CD8-positive, alpha-beta memory T cell (primary cell): ENCODE measurements at places on chromosomes 2 and 18.

DNA sequence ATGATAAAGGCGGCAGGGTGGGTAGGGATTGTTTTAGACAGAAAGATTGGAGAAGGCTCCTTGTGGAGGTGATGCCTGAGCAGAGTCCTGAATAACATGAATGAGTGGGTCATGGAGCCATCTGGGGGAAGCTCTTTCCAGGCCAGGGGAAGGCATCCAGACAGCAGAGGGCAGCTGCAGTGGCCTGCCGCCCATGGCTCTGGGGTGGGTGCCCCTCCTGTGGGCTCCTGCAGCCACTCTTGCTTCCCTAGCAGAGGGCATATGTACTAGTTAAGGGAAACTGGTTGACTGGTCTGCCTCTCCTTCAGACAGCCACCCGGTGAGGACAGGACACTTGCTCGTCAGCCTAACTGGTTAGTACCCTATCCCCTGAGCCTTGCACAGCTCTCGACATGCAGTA lies 46.5 kb upstream of the SLC1A4 start:
- no peak for DNase-seq

- no peak for DNase-seq
Observed at GRCh38 chr18:58698701-58699193, 27.5 kb downstream of the MALT1 start.

- DNase-seq = no peak
Observed at GRCh38 chr2:160905862-160906261, 254.4 kb upstream of the TANK start.

- no peak for DNase-seq
Observed at GRCh38 chr2:20025065-20025786, 12.8 kb upstream of the MATN3 start.

DNA sequence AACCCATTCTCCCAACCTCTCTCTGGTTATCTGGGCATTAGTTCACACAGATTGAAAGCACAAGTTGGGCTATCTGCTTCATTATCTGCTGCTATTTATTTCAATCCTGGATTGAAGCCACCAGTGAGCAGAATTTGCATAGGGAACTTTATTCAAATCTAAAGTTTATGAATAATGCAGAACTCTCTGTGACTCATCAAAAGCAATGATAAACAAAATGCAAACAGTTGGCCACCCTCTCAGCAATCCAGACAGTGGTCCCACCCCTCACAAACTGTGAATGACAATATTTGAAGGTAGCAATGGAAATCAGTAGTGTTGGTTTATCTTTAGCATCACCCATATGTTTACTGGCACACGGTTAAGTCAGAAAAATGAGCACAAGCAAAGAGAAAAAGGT lies 106.8 kb upstream of the TMEM178A start:
- DNase-seq = no peak

DNA sequence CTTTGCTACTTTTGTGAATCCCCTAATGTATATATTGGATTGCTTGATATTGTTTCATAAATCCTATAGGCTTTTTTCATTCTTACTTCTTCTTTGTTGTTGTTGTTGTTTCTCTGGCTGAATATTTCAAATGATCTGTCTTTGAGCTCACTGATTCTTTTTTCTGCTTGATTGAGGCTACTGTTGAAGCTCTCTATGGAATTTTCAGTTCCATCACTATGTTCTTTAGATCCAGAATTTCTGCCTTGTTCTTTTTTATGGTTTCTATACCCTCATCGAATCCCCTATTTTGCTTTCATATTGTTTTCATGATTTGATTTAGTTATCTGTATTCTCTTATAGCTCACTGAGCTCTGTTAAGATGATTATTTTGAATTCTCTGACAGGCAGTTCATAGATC lies 24.6 kb upstream of the RASGRP3 start:
- DNase-seq = no peak

DNA sequence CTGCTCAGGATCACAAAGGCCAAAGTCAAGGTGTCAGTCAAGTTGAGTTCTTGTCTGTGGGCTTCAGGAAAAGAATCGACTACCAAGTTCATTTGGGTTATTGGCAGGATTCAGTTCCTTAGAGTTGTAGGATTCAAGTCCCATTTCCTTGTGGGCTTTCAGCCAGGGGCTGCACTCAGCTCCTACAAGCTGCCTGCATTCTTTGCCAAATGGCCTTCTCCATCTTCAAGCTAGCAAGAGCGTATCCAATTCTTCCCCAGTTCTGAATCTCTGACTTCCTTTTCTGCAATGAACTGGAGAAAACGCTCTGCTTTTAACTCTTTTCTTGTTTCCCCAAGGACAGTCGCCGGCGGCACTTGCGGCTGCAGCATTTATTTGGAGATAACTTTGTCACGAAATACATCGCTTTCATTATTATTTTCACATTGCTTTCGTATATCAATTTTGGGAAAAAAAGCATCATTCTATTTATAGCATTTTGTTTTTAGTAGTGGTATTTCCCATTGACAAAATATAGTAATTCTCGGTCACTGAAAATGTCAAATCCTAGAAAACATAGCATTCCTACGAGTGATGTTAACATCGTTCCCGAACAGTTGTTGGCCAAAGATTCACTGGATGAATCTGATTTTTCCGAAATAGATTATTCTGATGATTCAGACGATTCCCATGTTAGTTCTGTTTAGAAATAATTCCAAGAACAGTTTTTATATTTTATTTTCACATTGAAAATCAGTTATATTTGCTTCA lies 59.6 kb upstream of the SERPINE2 start:
- no peak for DNase-seq

GRCh38 chr2:106193690-106193976 lies 468 bp downstream of the UXS1 start:
- DNase-seq = no peak

- DNase-seq = no peak
Observed at GRCh38 chr2:58967736-58968135, 726.6 kb upstream of the FANCL start.

GRCh38 chr2:125711075-125711474 lies 944.9 kb upstream of the GYPC start:
- no peak for DNase-seq

- no peak for DNase-seq
Observed at GRCh38 chr2:150204451-150204850, 283.0 kb downstream of the RND3 start.

- DNase-seq = no peak
Observed at GRCh38 chr2:186033541-186033940, 294.9 kb downstream of the FSIP2 start.

DNA sequence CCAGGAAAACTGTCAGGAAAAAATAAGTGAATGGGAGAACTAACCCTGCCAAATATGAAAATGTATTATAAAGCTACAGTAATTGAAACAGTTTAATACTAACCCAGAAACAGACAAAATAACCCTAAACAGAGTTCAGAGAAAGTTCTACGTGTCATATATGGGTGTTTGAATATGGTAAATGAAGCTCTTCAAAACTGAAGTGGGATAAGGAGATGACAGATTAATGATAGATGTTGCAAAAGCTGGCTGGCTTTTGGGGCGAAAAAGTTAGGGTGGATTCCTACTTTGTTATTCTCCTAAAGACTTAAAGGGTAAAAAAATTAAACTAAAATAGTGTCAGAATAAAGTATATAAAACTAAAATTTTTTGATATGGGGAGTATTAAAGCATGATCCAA lies 101.8 kb upstream of the ARL5A start:
- DNase-seq = no peak

GRCh38 chr18:35581898-35582641 lies 530 bp downstream of the GALNT1 start:
- DNase-seq = peak; percentile 46

GRCh38 chr18:78113136-78113939 lies 863.7 kb downstream of the GALR1 start:
- no peak for DNase-seq

DNA sequence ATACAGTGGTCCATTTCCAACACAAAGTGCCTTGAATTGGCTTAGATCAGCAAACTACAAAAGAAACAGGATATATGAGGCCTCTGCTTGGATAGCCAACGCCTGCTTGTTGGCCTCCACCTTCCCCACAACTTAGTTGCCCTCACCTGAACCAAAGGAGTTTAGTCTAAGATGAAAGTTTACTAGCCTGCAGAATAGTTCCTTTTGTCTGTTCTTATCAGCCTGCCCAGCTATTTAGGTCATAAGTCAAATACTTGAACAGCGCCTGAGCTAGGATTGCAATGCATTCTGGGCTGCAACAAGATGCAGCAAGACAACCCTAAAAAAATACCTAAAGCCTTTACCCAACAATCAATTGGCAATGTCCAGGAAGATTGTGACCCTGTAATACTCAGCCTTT lies 13.1 kb upstream of the EPG5 start:
- DNase-seq = no peak

DNA sequence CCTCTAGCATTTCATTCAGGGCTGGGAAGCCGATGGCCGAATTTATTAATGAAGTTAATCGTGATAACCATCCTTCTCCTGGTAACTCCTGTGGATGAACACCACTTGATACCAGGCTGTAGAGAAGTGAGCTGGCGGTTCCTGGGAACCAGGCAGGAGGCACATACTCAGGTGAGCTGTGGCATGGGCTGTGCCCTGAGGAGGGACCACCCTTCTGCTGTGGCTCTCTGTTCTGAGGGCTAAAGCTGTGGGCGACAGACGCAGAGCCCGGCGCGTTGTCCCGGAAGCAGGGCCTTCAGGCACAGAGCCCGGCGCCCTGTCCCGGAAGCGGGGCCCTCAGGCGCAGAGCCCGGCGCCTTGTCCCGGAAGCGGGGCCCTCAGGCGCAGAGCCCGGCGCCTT lies 462.3 kb upstream of the SALL3 start:
- no peak for DNase-seq

DNA sequence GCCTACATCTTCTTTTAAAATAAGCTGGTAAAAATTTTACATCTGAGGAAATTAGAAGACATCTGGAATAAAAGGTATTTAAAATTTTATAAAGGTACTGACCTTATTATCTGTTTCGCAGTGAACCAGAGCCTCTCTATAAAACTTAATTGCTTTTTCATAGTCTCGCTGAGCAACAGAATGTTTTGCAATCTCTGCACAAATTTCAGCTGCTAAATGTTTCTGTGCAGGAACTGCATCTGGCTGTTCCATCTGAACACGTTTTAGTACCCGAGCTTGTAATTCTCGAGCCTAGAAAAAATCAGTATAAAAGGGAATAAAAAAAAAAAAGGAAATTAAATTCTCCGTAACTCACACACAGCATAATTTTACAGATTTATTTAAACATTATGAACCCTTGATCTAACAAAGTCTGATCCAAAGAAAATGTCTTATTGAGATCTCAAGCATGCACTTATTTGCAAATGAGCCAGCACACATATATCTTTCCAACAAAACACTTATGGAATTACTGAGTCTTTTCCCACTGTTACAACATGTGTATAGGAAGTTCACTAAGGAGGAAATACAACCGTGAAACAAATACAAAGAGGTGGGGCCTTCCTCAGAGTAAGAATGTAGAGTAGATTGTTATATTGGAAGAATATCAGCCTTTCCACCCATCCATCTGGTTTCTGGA lies 51.8 kb downstream of the TTC21B start:
- DNase-seq = no peak

DNA sequence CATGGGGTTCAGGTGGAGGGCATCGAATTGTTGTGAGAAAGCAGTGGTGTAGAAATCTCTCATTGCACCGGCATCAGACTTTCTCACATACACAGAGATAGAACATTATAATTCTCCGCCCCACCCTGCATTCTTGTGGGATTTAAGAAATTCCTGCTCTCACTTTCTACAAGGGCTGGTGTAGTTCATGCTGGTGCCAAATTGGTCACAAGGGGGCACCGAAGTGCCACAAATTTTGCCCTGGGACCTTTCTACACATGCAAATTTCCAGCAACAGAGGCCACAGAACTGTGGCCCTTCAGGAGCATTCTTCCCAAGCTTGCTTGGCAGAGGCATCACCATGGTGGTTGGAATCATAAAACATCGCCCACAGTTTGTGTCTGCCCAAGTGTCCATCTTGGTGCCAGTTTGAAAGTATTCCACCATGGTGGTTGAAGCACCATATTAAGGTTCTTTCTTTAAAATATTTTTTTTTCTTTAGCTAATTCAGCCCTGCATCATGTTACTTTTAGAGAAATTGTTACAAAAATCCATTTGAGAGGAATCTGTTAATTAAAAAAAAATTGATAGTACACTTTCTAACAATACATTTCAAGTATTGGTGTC lies 521.2 kb upstream of the FANCL start:
- DNase-seq = no peak

- DNase-seq = no peak
Observed at GRCh38 chr2:239910851-239911640, 114.1 kb downstream of the NDUFA10 start.

DNA sequence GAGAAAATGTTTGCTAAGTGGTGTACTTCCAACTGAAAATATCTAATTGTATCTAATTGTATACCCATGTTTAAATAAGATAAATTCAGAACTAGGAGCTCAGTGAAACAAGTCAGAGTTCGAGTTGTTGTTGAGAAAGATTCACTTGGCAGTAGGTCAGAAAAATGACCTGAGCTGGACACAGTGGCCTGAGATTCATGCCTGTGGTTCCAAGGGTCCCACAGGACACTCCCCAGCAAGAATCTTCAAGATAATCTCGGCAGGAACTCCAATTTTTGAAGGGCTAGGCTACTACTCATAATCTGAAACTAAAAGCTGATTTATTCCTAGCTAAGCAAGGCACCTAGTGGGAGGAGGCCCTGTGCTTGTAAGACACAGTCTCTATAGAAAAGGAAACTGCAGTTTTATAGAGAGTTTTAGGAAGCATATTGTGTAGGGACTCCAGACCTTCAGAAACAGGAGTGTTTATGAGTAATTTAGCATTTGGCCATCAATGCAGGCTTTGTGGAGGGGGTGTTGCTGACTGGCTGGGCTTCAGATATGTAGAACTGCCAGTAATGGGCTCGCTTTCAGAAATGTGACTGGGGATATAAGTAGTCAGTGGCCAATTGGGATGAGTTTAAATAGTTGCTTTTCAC lies 43.2 kb downstream of the SP140 start:
- no peak for DNase-seq

DNA sequence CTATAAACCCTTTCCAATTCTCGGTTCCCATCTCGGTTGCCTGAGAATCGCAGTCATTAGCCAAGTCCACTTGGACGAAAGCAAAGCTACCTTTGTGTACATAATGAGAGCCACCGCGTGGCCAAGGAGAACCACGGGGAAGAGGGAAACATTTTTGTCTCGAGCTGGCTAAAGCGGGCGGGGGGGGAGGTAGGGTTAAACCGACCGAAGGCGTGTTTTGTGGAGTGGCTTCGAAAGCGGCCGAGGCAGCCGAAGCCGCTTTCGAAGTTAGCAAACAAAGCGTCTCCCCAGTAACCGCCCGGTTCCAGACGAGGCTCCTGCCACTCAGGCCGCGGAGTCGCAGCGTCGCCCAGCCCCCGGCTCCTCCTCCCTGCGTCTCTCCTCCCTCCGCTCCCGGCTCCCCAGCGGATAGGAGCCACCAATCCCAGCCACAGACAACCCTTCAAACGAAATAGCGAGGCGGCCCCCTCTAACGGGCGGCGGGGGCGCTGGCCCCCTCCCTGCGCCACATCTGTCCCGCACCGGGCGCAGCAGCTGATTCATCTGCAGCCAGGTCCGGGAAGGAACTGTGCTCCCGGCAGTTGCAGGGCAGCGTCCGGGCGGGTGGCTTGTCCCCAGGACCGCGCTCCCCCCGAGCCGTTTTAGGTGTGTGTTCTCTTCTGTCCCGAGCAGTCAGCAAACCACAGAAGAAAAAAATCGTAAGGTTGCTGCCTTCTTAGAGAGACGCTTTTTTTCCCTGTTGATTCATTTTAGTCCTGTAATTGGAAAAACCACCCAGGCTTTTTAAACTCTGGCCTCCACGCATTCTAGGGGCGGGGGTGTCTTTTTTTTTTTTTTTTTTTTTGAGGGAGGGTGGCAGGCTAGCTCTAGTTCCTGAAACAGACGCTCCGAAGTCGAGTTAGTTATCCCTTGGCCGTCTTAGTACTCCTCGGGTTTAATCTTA lies 1.8 kb upstream of the TGIF1 start:
- peak; percentile 79 for DNase-seq
